ENCODE measurements at places on chromosomes 1 and 21.
A peak's percentile ranks its signal among the peaks of the same experiment; 100 is the strongest.

- DNase-seq, result no peak
Measured at GRCh38 chr1:66402194-66402593, 131.8 kb upstream of the SGIP1 start.

DNA sequence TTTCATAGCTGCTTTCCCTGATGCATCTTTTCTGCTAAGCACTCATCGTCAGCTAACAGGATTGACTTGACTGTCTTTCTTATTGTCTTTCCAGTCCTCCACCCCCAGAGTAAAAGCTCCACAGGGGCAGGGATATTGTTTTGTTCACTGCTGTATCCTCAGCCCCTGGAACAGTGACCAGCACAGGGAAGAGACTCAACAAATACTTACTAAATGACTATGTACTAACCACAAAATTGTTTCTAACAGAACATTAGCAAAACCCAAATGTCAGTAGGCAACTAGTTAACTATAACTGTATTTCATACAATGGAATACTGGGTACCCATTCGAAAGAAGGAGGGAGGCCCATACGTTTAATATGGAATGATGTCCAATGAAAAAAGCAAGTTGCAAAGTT lies 53.0 kb downstream of the BCAR3 start:
- DNase-seq, result no peak

DNA sequence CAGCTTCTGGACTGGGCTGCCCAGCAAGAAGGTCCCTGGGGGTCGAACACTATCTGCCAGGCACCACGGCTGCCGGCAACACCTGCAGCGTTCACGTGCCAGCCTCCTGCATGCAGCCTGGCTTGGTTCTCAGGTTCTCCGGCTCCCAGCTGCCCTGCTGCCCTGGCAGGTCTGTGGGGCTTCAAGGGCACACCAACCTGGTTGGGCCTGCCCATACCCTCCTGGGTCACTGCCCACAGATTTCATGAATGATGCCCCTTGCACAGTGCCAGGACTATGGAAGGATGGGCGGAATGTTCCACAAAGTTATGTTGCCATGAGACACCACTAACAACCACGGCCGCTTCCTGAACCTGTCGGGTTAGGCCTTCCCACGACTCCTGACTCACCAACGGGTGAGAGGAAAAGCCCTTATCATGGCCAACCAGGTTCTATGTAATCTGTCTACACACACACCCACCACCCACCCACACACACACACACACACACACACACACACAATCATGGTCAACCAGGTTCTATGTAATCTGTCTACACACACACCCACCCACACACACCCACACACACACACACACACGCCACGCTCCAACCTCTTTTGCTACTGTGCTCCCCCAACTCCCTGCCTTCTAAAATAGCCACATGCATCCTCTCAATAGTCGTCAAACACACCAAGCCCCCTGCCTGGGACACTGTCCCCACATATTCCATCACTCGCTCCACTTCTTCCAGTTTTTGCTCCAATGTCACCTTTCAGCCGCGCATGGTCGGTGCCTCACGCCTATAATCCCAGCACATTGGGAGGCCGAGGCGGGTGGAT lies 32.2 kb downstream of the HSPG2 start:
- peak; percentile 92 for DNase-seq

DNA sequence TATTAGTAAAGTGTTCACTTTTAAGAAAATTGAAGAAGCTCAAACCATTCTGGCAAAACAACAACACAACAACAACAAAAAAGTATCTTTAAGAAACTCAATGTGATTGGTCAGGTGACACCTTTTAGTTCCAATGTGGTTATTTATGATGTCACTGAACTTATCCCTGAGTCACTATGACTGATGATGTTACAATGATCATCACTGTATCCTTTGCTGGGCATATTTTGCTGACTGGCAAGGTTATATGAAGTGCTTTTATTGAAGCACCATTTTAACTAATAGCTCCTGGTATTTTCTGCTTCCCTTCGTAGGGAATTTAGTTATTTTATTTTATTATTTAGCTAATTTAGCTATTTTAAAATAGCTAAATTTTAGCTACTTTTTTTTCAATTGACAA lies at the start of gene TEX50:
TSS of gene TEX50 (plus strand) at position 223 of the 400 bp plus-strand sequence. CDS start 184 bp downstream, outside the sequence.
- no peak for DNase-seq

DNA sequence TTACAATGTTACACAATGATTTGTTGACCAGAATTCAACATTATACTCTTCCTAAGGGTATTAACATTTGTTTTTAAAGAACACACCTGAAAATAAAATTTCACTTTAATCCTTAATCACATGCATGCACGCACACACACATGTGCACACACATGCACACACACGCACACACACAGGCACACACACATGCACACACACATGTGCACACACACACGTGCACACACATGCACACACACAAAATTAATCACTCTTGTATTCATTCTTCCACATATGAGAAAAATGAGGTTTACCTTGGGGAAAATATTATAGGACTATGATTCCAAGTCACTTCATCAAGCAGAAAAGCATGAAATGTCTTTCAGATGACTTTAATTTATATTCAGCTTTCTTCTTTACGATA lies 331.8 kb upstream of the PLD5 start:
- DNase-seq, result no peak

DNA sequence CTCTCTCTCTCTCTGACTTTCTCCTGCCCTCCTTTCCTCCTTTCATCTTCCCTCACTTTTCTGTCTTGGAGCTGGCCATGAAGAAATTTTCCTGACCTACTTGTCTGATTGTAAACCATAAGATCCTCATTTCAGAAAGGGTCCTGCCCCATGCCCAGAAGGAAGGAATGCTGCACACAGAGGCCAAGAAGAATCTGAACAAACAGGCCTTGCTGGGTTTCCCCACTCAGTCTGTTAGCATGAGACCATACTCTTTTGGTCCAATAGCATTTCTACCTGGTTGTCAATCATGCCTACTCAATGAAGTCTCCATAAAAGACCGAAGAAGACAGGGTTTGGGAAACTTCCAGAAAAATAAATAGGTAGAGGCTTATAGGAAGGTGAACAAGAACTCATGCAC lies 128.7 kb downstream of the MAB21L3 start:
- no peak for DNase-seq

DNA sequence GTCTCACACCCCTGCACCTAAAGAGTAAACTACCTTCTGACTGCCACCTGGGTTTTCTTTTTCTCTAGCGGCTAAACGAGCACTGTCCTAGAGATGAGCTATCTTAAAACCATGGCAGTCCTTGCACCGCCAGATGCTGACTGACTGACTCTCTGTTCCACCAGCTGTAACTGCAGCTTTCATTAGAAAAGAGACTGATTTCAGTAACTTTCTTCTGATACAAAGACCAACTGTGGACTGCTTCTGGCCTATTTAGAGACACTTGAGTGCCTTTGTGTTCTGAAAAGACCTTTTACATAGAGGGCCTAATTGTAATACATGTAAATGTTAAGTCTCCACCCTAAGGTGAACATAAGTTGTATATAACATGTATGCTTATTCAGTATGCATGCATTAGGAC lies 152.5 kb downstream of the DISC1 start:
- no peak for DNase-seq

- peak; percentile 51 for DNase-seq
Measured at GRCh38 chr1:202343652-202344349, 2.1 kb upstream of the UBE2T start.

DNA sequence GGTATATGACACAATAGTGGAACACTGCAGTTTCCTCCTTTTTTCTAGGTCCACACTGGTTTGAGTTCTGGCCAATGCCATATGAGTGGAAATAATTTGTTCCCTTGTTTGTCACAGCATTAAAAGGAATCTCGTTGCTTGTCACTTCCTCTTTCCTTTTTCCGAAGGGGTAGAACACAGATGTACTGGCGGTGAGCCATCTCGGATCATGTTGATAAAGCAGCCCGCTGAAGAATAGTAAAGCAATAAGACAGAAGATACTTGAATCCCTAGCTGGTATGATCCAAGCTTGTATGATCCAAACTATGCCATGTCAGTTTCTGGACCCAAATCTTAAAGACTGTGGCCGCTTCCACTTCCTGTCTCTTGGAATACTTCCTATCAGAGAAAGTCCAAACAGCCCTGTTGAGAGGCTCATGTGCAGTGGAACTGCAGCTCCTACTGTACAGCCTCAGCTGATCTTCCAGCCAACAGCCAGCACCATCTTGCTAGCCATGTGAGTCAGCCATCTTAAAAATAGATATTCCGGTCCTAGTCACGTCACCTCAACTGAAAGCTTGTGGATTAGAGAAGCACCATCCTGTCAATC lies 40.3 kb downstream of the CFHR5 start:
- DNase-seq, result no peak

DNA sequence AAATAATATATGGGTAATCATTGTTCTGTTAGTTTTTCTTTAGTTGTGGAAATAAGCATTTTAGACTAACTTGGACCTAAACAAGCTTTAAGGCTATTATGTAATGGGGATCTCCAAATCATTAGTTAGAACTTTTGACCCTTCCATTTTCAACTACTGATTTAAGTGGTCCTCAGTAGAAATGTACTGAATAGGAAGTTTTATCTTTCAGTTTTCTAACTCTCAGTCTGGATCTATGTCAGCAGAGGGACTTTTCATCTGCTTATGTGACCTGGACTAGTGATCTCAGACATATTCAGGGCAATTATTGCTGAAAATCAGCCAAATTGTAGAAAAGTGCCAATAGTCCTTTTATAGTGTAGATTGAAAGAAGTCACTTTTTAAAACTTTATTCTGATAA lies 56.0 kb downstream of the SASS6 start:
- no peak for DNase-seq

- DNase-seq, result peak; percentile 73
Measured at GRCh38 chr21:45386728-45387371, 18.1 kb upstream of the COL18A1 start.

GRCh38 chr1:75614399-75614756 lies 3.5 kb upstream of the SLC44A5 start:
- DNase-seq, result no peak

- peak; percentile 28 for DNase-seq
Measured at GRCh38 chr1:150383631-150384324, 19.8 kb downstream of the RPRD2 start.

DNA sequence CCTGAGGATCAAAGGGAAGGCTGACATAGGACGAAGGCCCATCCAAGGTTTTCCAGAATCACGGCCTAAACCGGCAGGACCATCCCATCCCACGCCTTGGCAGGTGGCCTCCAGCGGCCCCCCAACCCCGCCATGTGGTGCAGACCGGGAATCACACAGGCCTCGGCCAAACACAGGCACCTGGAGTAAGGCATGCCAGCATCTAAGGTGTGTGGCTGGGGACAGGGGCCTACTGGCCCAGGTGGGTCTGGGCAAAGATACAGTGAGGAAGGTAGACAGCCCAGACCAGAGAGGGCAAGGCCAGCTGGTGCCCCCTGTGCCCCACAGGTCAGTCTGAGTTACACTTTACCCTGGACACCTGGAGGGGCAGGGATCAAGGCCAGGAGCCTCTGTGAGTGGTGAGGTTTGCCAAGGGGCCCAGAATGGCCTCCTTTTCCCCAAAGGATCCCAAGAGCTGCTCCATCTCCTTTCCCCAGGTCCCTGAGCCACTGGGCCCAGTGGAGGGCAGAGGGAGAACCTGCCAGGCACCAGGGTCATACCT lies 12.7 kb upstream of the TAS1R2 start:
- no peak for DNase-seq

- no peak for DNase-seq
Measured at GRCh38 chr1:232381394-232382100, 248.4 kb downstream of the SIPA1L2 start.

DNA sequence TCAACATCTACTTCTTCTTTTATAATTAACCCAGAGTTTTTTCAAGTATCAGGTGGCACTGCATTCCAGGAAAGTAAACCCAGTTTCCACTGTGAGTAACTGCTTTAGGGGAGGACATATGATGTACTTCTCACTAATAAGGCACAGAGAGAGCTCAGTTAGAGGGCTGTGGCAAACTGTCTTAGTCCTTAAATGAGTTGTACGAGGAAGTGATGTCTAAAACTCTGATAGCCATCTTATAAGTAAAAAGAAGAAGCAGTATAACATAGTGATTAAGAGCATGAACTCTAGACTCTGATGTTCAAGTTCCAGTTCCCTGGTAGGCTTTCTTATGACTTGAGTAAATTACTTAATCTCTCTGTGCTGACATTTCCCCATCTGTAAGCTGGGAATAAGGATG lies 58.7 kb upstream of the PTGS2 start:
- no peak for DNase-seq

GRCh38 chr1:15214527-15214926 lies 32.5 kb upstream of the FHAD1 start:
- peak; percentile 46 for DNase-seq

DNA sequence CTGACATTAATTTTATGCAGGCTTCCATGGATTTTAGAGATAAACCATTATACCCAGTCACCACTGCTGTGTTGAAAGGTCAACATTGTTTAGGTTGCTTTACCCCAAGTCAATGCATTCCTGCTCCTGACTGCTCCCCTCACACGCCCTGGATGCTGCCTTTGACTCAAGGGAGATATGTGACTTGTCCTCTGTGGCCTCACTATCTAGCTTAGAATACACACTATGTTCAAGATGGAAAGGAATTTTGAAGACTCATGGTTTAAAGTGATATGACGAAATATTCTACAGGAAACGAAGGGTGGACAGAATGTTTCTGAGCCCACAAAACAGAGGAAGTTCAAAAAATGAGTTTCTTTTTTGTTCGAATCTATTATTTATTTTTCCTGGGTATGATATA lies 170.4 kb upstream of the NR5A2 start:
- DNase-seq, result no peak

DNA sequence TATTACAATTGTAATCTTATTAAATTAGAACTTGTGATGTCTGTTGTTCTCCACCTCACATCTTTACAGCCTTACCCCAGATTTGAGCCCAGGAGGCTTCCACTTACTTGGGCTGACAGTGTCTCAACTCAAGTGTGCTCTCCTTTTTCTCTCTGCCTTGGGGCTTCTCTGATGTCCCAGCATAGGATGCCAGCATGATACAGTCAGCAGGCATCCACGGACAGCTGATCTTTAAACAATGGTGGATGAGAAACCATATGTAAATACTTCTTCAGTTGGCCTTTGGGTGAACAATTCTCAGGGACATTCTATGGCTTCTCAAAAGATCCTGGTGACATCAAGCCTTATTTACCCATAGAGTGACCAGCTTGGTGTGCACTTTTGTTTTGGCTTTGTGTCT lies 107.6 kb upstream of the GORAB start:
- no peak for DNase-seq

DNA sequence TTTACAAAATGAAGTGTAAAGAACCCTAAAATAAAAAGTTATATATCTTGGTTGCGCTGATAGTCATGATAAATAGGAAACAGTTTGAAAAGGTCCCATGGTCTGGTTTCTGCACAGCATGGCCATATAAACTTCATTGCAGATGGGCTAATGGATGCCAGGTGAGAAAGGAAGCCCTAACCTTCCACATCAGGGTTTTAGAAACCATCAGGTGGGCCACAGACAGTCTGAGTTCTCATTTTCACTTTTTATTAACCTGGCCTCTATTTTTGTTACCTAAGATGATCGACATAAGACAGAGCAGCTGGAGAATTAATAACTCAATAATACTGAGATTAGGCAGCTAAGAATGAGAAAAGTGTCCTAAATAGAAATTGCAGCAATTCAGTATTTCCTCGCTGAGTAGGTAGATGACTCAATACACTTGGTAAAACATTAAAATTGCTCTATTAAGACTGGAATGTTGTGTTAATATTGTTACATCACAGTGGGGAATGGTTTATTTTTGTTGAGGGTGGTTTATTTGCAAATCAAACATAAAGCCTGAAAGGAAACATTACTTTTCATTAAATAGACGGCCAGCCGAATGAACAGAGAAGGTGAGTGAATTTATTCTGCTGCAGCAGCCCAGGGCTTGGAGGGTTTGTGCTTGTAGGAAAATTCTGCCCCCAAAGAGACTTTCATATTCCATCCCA lies 21.1 kb downstream of the C1orf21 start:
- peak; percentile 91 for DNase-seq

- no peak for DNase-seq
Measured at GRCh38 chr1:67583462-67583950, 101.5 kb upstream of the GADD45A start.
